ENCODE measurements at places on chromosomes 12 and 14.

DNA sequence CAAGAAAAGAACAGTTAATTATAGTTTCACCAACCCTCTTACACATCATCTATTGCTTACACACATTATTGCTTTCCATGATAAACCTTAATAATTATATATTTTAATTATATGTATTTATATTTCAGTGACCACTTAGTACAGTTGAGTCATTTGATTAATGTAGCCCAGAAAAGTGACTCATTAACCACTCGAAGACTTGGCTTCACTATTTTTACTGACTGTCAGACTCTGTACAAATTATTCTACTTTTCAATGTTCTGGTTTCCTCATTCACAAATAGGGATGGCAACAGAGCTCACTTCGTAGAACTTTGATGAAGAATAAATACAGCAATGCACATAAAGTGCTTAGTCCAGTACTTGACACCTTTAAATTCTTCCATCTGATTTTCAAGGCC, 98.3 kb downstream of the CFAP54 start:
- DNase-seq: no peak

DNA sequence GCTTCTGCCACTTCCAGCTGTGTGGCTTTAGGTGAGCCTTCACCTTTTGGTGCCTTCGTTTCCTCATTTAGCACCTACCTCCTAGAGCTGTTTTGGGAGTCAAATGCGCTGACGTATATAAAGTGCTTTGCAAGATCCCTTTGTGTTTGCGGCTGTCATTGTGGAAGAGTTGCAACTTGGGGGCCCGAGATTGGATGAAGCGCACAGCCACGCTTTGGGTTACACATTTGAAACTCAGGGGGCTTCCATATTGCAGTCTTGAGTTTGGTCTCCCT, 636 bp upstream of the ARL6IP4 start:
- DNase-seq: no peak

GRCh38 chr12:86613311-86613710, 357.1 kb upstream of the MGAT4C start:
- DNase-seq: no peak

- DNase-seq: no peak
Observed at GRCh38 chr14:104439625-104440024, 139.9 kb upstream of the C14orf180 start.

DNA sequence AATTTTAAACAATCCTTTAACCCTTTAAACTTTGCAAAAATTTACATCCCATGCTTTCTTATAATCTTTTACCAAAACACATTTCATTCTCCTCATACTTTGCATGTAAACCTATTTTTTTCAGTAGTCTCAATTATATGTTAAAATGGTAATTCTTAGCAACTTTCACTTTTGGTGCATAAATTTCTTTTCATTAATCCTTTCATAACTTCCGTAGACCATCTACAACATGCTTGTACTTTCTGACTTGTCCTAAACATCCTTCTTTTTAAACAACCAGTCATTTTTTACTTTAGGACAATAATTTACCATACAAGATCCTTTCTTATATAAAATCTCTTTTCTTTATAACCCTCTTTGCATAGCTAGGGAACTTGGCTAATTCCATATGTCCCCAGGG, 19.5 kb downstream of the CCDC91 start:
- DNase-seq: no peak

DNA sequence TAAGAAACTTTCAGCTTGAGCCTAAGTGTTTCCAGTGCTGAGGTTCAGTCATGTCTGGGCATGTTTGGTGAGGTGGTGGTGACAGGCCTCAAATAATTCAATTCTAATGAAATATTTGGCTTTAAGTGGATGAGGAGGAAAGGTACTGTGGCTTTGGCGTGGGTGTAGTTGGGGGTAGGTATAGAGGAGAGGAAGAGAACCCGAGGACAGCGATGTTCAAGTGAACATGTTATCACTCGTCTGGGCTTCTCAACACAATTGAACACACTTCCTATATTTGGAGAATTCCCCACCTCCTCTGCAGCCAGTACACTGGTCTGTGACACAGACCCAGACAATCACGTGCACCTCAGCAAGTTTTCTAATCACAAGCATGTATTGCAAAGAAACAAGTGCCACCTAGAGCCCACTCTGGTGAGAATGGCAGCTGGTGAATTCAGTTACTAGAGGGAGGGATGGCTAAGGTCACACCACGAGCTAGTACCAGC, 53.0 kb downstream of the IFNG-AS1 start:
- DNase-seq: no peak

DNA sequence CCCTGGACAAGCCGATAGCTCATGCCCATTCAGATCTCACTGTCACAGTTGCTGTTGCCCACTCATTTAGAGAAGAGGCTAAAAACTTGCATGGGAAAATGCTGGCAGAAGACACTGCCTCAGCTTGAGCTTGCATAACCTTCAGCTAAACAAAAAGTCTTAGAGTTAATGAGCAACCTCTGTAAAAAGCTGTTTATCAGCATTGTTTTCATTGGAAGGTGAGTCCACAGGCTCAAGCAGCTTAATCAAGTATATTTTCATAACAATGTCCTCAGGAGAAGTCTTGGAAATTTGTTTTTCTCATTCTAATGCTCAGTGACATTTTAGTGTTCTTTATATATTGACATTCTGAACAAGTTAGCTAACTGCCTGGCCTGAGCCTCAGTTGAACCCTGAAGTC, 872.9 kb downstream of the TMTC2 start:
- no peak for DNase-seq

DNA sequence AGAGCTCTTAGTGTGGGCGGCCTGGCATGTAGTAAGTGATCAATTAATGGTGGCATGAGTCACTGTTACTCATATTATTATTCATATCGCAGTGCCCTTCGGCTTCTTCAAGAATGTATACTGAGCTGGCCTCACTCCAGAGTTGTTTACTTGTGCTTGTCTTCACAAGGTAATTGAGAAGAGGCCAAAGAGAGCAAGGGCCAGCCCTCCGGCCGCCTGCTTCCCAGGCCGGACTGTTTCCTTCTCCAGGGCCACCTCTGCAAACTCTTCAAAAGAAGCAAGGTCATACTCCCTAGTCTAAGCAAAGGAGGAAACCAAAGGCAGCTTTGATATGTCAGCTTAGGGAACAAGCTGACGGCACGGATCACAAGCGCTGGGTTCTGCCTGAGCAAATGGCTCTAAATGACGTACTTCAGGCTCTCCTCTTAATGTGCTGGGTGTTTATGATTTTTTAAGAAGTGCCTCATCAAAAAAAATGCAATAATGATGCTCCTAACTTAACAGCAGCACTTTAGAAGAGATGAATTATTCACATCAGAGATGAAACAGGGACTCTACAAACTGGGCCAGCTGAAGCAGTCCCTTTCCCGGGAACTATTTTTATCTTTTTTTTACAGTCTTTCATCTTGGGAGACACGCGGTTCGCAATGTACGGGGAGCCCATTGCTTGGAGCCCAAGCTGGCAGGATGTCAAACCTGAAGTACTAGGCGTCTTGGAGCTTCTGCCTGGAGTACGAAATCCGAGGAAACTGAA, 65.6 kb upstream of the DLK1 start:
- no peak for DNase-seq
